ENCODE measurements at places on chromosomes 6 and 20.

GRCh38 chr6:23775127-23775526, 350.9 kb upstream of the NRSN1 start:
- no peak for DNase-seq

DNA sequence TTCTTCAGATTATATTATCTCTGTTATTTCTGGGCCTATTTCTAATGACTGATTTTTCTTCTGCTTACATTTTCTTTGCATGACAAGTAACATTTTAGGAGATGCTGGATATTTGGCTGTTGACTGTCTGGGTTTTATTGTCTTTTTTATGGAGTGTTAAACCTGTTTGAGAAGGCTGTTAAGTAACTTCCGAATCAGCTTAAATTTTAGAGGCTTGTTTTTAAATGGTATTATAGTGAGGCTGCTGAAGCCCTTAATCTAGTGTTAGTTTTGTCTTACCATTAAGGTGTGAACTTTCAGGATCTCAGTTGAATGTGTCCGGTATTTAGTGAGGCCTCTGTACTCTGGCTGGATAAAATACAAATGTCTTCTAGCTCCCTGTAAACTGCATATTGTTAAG, 109.8 kb downstream of the EYA4 start:
- DNase-seq: no peak

DNA sequence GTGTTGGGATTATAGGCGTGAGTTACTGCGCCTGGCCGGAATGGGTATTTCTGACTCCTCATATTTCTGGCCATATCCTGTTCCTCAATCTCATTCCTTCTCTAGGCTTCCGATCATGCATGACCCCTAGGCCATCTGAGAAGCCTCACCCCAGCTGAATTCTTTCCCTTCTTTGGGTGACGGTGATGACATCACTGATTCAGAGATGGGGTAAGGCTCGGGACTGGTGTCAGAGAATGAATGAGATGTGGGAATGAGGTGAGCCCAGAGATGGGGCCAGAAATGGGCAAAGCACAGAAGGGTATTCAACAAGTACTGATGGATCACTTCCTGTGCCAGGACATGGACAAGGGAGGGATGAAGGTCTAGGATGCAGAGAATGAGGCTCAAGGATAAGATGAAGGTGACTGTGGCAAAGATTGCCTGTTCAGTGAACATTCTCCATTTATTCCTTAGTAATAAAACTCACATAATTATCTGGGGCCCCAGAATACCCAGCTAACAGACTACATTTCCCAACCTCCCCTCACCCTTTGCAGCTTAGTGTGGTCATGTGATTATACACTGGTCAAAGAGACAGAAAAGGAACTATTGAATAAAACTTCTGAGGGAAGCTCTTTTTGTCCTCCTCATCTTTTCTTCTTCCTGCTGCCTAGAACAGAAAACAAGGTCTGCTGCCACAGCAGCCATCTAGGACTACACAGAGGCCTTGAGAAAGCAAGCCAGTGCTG, 39.6 kb downstream of the KIAA0319 start:
- no peak for DNase-seq

GRCh38 chr6:111764238-111765175, 108.7 kb downstream of the FYN start:
- no peak for DNase-seq

DNA sequence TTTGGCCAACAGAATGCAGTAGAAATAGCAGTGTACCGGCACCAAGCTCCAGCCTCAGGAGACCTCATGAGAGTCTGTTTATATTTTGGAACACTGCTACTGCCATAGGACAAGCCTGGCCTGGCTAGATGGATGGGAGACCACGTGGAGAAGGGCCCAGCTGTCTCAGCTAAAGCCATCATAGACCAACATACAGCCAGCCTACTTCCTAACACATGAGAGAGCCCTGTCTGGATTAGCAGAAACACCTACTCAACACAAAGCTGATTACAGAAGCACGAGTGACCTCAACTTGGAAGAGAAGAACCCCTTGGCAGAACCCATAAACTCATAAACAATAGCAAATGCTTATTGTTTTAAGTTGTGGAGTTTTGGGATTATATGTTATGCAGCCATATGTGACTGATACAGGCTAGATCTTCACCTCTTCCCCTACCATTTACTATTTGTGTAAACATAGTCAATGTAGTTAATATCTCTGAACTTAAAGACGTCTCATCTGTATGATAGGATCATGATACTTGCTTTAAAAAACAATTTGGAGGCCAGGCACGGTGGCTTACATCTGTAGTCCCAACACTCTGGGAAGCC, 199.4 kb upstream of the ZNF217 start:
- DNase-seq: no peak

DNA sequence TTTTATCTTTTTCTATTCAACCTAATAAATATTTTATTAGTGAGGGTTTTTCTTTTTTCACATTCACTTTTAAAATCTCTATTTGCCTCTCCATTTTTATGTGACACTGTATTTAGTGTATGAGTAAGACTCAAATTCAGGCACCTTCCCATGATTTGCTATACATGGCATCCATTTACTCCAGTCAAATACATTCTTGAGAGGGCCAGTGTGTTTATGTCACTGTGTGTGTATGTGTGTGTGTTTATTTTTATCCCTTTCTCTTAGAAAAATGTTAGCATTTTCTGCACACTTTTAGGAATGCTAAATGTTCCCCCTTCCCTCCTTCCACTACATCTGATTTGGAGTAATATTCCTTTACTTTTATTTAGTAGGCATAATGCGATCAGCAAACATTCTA, 290.0 kb downstream of the PACRG start:
- DNase-seq: no peak

DNA sequence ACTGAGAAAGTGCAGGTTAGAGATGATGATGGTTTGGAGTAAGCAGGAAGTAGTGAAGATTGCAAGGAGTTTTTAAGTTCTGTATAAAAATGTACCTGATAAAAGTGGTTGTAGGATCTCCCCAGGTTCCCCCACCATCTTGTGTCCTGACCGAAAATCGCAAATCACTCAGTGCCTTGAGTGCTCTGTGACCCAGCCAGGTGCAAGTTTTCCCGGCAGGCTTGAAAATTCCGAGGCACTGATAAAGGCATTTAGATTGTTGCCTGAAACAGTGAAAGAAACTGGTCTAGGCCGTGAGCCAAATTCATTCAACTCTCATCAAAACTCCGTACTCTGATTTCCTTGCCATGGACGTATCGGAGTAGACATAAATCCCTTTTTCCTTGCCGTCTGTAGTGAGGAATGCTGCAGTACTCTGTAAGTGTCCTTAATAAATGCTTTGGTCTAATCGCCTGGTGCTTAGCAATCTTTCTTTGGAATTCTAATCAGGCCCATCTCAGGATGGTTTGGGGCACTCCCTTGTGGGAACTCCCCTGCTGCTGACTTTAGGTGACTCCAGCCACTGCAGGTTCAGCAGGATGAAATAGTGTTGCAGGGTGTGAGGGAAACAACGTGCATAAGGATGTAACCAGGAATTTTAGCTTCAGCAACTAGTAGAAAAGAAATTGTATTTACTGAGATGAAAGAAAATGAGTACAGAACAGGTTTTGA, 1199.8 kb upstream of the MAP3K7 start:
- no peak for DNase-seq

GRCh38 chr6:118810420-118811027, 83.4 kb upstream of the ASF1A start:
- DNase-seq: no peak

DNA sequence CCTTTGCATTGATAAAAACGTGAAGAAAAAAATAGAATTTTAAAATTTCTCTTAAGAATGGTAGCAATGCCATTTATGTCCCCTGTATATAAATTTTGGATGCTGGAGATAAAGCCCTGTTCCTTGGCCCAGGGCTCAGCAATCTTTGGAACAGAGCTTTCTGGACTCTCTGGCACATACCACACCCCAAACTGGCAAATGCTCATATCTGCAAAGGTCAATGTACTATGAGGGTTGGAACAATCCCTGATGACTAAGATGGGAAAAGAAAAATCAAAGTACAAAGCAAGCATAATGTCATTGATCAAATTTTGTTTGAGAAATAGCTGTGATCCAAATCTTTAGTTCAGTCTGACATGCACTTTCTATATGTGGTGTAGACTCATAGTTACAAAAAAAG, 158.1 kb upstream of the HCRTR2 start:
- no peak for DNase-seq

- DNase-seq: no peak
Measured at GRCh38 chr6:5302995-5303622, 41.8 kb downstream of the FARS2 start.

DNA sequence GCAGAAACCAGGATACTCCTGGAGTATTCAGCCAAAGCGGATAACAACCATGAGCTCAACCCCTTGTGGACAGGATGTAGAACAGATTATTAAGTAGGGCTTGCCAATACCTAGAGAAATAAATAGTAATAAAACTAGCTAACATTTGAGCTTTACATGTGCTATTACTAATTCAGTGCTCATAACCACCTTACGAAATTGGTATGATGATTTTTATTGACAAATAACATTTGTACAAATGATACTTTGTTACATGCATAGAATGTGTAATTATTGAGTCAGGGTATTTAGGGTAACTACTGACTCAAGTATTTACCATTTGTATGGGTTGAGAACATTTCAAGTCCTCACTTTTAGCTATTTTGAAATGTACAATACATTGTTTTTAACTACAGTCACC, 287.9 kb downstream of the CDC5L start:
- no peak for DNase-seq

GRCh38 chr6:72032086-72032485, 145.7 kb downstream of the RIMS1 start:
- DNase-seq: no peak

DNA sequence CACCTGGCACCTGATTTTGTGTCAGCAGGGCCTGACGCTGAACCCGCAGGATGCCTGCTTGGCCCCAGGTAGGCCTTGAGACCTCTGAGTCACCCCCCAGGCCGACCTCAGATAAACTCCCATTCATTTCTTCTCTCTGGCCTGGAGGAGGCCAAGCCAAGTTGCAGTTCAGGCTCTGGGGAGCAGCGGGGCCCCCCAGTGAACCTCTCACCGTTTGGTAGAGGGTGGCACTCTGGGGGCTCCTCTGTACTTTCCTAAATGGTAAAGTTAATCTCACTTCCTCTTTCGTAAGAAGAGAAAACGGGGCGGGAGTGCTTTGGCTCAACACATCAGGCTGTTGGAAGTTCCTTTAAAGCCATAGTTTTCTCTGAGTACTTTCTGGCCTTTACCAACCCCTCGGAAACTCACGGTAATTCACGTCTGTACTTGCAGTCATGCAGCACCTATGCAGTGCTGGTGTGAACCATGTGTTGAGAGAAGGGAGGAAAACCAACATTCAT, 2.8 kb downstream of the SIRPA start:
- DNase-seq: no peak

DNA sequence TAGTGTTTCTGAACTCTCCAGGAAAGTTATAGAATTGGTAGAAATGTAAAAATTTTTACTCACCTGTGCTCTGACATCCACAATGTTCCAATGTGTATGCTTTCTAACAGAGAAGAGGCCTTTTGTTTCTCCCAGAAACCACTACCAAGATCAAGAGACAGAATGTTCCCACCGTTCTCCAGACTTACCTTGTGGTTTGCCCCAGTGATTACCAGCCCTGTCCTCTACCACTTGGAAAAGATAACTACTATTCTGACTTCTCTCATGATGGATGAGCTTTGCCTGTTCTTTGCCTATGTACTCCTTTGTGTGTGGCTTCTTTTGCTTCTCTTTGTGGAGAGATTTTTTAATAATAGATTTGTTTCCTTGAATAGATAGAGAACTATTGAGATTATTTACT, 173.0 kb upstream of the SCGN start:
- no peak for DNase-seq

- DNase-seq: no peak
Measured at GRCh38 chr6:117512056-117512828, 29.8 kb downstream of the DCBLD1 start.

DNA sequence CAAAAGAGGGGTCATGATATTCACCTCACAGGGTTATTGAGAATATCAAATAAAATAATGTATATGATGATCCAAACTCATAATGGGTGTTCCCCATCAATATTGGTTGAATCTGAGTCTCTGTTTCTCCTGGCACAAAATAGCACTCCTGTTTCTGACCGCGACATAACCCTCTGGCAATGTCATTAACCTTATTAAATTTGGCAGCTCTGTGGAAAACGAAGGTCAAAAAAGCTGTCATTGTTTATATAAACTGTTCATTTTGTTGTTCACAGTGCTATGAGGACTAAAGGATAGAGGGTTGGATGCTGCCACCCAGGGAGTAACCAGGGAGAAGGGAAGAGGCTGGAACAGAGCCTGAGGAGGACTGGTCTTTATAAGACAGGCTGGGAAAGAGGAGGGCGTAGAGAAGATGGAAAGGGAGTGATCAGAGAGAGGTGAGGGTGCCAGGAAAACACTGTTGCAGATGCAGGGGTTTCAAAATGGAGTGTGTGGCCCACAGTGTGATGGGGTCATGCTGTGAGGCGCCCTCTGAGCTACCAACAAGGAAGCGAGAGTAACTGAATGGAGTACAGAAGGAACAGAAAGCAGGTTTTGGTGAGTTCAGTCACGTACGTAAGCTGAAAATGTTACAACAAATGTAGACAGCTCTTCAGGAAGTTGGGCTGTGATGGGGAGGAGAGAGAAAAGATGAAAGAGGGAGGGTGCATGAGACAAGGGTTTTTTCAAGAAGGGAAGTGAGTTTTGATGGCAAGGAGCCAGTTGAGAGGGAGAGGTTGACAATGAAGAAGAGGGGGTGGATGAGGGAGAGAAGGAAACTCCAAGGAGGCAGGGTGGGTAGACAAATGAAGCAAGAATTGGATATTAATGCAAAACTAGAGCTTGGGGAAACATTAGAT, 251.6 kb upstream of the TAB2 start:
- DNase-seq: no peak

- no peak for DNase-seq
Measured at GRCh38 chr6:6872459-6873344, 235.1 kb upstream of the RREB1 start.

DNA sequence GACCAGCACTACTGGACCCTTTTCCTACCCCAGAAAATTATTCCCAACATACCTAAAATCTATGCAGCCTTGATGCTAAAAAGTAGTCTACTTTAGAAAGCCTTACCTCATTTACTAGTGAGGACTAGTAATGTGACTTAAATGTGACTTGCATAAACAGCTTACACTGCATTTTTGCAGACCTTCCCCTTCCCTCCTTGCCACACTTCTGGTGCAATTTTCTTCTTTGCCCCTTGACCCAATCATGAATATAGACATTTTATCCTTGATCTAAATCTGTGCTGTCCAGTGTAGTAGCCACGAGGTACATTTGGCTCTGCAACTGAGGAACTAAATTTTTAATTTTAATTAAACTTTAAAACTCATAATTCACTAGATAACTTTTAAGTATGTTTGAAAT, 7.0 kb upstream of the ZKSCAN8 start:
- DNase-seq: no peak
